Islet precursor cell (in vitro differentiated cells): ENCODE measurements at places on chromosomes 1 and 21.

- DNase-seq = no peak
Measured at GRCh38 chr21:26461500-26461899, 111.6 kb downstream of the CYYR1 start.

DNA sequence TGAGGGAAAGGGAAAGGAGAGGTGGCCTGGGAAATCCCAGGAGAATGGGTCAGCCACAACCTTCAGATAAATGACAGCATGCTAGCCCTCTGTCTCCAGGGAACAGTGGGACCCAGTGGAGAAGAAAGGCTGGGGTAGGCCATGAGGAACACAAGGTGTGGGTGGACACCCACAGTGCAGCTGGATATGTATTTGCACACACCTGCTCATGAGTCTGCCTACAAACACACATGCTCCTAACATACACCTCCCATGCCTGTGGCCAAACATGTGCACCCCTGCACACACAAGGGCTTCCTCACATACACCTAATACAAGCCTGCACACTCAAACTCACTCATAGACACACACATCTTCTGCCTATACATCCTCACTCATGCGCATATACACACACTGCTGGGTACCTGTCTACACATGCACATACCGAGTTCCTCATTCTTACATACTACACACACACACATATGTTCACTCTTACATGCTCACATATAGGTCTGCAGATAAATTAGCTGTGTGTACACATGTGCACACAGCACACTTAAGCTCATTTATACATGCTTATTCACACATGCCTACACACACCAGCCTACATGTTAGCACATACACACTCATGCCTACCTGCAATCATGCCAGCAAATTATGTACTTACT lies 3.6 kb downstream of the C1orf216 start:
- DNase-seq = no peak

DNA sequence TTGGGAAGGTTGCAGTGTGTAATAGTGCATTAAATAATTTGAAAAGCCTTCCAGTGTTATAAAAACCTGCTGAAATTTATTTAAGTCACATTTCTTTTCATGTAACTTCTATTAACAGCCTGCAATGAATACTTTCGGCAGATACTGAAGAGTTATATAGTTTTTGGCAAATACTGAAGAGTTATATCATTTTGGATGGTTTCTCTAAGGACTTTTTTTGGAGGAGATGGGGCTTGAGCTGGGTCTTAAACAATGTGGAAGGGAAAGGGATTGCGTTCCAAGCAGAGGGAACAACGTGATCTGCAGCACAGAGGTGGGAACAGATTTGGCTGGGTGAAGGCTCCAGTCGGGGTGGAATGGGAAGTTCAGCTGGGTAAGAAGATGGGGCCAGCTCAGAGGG lies 39.8 kb downstream of the MTR start:
- DNase-seq = no peak

GRCh38 chr1:235417086-235417697 lies 50.0 kb downstream of the TBCE start:
- peak; percentile 83 for DNase-seq

- no peak for DNase-seq
Measured at GRCh38 chr1:53799141-53799540, 39.0 kb downstream of the NDC1 start.

- no peak for DNase-seq
Measured at GRCh38 chr1:173507847-173508209, 30.7 kb downstream of the PRDX6 start.

DNA sequence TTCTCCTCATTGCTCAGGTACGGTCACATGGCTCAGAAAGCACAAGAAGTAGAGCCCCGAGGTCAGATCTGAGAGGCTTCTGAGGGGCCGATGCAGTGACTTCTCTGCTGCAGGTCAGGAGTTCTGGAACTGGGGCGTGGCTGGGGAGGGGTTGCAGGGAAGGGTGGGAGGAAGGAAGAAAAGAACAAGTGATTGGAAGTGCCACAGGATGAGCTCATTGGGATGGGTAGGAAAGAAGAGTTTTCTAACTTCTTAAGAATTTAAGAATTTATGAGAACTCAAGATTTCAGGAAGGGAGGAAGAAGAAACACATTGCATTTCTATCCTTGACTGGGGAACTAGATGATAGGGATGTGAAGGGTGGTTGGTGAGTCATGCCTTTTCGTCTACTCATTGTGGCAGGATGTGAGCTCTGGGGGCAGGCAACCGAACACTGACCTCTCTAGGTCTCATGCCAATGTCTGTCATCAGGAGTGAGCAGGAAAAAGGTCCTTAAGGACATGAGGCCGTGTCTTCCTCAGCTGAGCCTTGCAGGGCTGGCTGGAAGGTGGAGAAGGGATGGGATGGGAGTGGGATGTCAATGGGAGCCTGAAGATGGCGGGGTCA lies 497 bp downstream of the FCRLB start:
- peak; percentile 62 for DNase-seq

DNA sequence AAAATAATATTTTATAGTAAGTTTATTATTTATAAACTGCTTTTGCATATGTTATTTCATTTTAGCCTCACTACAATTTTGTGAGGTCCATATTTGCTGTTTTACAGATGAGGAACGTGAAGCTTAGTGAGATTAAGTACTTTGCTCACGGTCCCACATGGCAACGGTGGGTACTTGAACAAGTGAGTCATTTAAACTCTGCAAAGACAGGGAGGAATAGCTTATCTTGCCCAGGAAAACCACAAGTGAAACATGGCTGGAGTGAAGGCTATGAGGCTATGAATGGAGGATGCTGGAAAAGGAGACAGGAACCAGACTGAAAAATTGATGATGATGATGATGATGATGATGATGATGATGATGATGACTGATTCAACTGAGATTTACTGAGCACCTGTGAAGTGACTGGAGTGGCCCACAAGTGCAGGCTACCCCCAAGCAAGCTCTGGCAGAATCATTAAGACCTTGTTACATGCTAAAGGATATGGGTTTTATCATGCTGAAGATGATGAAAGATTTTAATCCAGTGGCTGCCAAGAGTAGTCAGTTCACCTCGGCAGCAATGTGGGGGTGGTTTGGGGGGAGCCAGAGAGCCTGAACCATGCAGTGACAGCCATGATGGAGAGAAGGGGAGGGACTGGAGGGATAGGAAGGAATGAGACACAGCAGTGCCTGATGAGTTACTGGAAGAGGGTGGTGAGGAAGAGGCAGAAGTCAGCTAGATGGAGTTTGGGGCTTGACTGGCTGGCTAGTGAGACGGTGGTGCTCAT lies 1.4 kb upstream of the ABCA4 start:
- peak; percentile 46 for DNase-seq

DNA sequence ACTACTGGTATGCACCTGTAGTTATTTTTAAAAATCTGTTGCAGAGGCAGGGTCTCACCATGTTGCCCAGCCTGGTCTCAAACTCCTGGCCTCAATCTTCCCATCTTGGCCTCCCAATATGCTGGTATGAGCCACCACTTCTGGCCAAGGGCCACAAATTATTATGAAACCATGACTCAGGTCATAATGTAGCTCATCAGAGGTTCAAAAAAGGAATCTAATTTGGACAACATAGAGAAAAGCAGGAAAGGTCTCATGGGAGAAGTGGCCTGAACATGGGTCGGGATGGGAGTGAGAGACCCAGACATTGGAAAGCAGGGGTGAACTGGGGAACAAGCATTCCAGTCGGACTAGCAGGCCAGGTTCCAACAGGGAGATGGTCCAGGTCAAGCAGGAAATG lies 45.2 kb upstream of the C1orf198 start:
- DNase-seq = no peak

GRCh38 chr1:1911350-1912041 lies 3.6 kb upstream of the CALML6 start:
- DNase-seq = peak; percentile 43
